Urinary bladder (tissue), 4 donors: ENCODE measurements at places on chromosomes 16 and 17.

DNA sequence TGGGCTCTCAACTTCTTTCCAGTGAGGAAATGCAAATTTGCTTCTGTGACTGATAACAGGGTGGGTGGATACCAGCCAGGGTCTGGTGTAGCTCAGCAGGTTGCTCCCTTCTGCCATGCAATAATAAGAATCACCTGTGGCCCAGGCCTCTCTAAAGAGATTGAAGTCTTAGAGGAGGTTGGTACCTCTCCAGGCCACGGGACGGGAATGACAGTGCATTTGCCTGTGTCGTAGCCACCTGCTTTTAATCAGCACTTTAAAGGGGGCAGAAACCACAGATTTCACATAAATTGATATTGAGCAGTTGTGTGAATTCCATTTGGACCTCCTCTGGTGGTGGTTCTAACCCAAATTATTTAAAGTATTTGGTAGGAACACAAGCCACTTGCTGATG lies 246.9 kb downstream of the PRKCA start:
- DNase-seq: no peak

- no peak for DNase-seq
Observed at GRCh38 chr17:47276444-47276843, 22.8 kb downstream of the ITGB3 start.

DNA sequence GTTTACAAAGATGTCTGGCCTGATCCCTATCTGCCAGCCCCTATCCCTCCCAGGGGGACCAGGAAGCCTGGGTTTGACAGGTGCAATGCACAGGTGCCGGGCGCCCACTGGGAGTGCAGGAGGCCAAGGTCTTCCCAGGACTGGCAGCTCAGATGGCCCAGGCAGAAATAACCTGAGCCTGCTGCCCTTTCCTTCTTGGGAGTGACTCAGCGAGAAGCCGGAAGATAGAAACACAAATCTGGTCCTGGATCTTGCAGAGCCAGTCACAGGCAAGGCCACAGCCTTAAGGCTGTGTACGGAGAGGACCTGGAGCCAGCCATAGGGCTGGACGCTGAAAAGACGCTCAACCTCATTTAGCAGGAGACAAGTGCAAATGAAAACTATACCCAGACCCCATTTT lies 27.7 kb downstream of the GPR142 start:
- no peak for DNase-seq

DNA sequence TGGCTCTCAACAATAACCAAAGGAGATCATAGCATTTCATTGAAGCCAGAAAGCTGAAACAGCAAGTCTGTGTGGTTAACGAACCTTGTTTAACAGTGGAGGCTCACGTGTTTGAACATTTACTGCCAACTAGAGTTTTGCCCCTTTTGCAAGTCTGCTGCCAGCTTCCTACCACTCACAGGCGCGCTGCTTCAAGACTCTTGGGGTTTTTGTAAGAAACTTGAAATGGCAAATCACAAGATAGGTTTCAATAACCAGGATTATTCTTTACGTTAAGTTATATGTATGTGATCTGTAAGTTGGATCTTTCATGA lies 1.2 kb downstream of the SNTB2 start:
- no peak for DNase-seq

GRCh38 chr16:75402821-75403475 lies 30.4 kb downstream of the CFDP1 start:
- no peak for DNase-seq

DNA sequence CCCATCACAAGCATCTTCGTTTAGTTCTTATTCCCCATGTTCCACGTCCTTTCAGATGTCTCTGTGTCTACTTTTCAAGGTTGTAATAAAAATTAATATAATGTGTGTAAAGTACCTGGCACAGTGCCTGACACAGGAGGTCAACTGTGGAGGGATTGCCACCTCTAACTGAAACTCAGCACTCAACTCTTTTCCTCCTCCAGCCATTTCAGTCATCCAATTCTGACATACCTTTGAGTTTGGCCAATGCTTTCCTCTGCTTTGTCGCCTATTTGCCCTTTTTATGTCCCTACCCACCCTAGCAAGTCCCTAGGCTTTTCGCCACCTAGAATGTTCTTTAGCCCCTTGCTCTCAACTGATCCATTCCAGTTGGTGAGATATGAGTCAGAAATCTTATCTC lies 1.6 kb downstream of the UBE2Z start:
- no peak for DNase-seq

- DNase-seq: no peak
Observed at GRCh38 chr16:19167710-19168370, at the start of gene SYT17. TSS of gene SYT17 (plus strand) at chr16:19168240. CDS start at chr16:19168647, 407 bp downstream.

DNA sequence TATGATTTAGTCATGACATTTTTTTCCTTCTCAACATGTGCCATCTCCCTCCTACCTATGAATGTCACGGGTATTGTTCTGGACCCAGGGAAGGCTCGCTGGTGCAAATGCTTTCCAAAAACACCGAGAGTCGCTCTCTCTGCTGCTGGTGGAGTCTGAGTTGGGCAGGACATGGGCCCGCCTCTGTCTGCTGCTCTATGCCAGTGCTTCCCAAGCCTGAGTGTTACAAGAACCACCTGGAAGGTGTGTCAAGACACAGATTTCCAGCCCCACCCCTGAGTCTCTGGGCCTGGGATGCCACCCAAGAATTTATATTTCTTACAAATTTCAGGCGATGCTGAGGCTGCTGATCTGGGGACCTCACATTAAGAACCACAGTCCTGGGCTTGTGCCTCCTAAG lies 9.1 kb downstream of the JPH3 start:
- no peak for DNase-seq

GRCh38 chr16:71493213-71493612 lies 4.1 kb upstream of the ZNF19 start:
- no peak for DNase-seq

GRCh38 chr16:52676959-52677358 lies 130.0 kb upstream of the TOX3 start:
- DNase-seq: no peak

DNA sequence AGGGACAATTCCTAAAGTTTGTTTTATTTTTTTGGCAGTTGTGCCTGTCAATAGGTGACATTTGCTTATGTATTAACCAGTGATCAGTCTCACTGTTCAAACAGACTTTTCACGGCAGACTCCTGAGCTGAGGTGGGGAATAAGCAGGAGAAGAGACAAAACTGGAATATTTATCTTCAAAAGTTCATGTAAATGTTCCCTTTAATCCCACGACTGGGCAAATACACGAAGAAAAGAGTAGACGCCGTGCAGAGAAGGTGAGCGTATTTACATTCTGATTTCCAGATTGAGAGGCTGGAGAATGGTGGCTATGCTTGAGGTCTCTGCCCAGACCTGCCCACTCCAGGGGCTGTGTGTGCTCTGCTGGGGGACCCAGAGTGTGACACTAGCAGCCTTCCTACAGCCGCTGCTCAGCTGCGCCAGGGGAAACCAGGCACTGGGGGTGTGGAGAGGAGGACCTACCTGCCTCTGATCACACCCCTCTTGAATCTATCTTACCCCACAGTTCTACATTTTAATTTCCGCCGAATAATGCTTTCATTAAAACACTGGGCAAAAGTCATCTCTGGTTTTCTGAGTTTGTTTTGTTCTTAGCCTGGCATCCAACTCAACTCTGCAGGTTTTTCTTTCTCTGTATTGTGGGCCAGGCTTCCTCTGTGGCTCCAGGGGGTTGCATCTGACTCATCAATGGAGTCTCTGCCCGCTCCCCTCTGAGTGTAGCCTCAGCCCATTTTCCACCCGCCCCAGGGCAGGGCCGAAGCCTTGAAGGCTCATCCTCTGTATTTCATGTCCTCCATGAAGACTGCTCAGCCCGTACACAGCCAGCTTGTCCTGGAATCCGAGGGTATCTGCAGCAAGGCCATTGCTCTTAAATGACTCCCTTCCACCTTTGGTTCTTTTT lies 237.1 kb downstream of the NTN1 start:
- DNase-seq: no peak

GRCh38 chr17:4747847-4748246 lies 8.1 kb upstream of the CXCL16 start:
- no peak for DNase-seq

DNA sequence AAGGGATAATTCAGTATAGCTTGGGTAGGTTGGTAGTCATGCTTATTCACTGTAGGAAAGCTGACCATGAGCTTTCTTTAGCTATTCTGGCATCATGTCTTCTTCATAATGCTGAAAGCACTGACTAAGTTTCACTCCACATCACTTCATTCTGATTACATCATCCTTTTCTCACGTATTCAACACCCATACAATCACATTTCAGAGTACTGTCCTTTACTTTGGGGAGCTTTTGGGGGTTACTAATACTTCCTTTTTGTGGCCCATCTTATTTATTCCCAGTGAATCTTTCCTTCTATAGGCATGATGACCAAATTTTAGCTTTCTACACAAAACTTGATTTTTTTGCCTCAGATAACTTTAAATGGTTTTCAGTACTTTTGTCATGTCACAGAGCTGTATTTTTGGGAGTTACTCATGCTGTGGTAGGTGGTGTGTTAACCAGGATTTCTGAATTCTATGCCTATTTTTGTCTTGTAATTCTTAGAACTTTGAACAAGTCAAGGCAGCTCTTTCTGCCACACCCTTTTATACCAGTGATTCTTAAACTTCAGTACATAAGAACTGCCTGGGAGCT lies 23.5 kb downstream of the TADA2A start:
- DNase-seq: no peak

- no peak for DNase-seq
Observed at GRCh38 chr16:53999841-54000240, 286.7 kb downstream of the IRX3 start.

- no peak for DNase-seq
Observed at GRCh38 chr16:21163576-21163975, 5.1 kb downstream of the LDAF1 start.

DNA sequence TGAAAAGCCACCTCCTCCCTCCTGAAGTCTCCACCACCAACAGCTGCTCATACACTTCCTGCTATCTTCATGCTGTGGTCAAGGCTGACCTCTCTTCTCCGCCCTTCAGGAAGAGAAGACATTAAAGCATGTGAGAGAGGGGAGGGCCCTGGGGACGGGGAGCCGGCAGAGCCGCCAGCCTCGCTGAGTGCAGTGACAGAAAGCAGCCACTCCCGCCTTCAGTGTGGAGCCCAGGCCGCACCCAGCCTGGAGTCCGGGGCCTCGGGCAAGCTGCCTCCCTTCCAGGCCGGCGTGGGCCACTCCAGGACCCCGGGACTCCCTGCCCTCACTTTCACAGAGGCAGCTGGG lies 94.7 kb upstream of the TNRC6C start:
- no peak for DNase-seq

GRCh38 chr16:11139326-11140097 lies 116.5 kb downstream of the SOCS1 start:
- no peak for DNase-seq
